Nephron progenitor cell (in vitro differentiated cells): ENCODE measurements at places on chromosomes 5 and 9.

DNA sequence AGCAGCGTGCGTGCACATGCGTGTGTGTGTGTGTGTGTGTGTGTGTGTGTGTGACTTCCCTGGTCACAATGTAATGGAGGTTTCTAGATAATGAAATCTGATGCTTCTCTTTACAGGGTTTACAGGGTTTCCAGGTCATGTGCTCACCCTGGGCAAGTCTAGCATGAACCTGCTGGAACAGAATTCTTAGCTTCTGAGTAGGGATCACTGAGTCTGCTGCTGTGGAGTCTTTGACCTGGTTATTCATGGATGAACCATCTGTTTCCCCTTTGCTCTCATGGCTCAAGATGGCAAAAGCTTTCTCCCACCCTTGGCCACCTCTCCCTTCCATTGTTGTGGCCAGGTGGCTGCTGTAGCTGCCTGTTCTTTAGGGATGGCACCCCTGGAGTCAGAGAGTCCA lies 111.6 kb upstream of the SHB start:
- DNase-seq = no peak

DNA sequence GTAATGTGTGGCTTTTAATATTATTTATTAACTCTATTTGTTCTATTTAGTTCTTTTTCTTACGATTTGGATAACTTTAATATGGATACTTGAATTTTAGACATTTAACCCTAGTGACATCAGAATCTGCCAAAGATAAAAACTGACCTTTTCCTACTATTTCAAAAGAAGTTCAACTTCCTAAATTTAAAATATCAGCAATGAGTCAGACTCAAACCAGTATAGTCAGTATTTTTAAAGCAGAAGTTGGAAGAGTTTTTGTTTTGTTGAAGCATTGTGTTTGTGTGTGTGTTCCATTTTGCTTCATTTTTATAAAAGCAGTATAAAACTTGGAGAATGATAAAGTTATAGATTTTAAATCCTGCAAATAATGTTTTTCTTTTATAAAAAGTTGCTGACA lies 251.8 kb upstream of the RASA1 start:
- no peak for DNase-seq

DNA sequence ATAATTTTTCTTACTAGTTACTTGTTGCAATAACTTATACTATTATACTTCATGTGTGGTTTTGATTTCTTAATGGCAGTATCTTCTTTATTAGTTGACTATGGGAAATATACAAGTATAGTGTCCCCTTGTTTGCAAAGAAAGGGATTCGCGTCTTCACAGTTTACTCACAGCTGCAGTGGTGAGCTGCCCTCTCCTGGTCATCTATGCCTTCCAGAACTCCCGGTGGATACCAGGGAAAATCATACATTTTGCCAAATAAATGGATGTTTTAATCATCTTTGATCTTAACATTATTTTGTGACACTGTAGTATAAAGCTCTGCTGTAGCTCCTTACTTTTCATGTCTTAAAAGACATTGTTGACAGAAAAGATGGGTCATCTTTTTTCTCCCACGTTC lies 142.0 kb downstream of the ZCCHC7 start:
- DNase-seq = no peak

GRCh38 chr9:109912082-109912582 lies 132.1 kb downstream of the PALM2AKAP2 start:
- DNase-seq = no peak

- DNase-seq = peak; percentile 74
Measured at GRCh38 chr9:83622939-83623678, at the start of gene IDNK. Gene IDNK (plus strand): TSS chr9:83623143. CDS start chr9:83623172, 29 bp downstream.

GRCh38 chr9:100848726-100849125 lies 179.8 kb upstream of the PLPPR1 start:
- DNase-seq = no peak

DNA sequence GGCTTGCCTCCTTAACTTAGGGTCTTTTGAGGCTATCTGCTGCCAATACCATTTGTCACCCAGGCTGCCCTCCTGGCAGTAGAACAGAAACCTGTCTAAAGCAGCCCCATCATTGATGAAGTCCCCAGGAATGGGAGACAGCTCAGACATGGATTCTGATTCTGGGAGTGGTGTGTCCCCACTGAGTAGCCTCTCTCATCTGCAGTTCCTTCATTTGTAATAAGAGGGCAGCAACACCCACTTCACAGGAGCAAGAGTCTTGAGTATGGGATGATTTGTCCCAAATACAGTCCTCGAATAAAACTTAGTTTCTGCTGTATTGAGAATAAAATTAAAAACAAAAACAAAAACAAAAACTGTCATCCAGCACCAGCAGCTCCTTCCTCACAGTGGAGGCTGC lies 167.6 kb downstream of the ASTN2 start:
- no peak for DNase-seq
